ENCODE measurements at places on chromosomes 2 and 18. TPM values are rescaled to one million over a fixed set of nuclear protein-coding genes. Genes with fewer than 3 reads are reported as not detected.

GRCh38 chr2:62217421-62217820 is 21.5 kb downstream of the B3GNT2 start:
- no peak for DNase-seq

- DNase-seq = no peak
Measured at GRCh38 chr2:96498021-96498431, 7.1 kb downstream of the NEURL3 start.

Gene ROCK2
- 21.9 TPM for total RNA-seq

Gene UGT1A4
- total RNA-seq = not detected

DNA sequence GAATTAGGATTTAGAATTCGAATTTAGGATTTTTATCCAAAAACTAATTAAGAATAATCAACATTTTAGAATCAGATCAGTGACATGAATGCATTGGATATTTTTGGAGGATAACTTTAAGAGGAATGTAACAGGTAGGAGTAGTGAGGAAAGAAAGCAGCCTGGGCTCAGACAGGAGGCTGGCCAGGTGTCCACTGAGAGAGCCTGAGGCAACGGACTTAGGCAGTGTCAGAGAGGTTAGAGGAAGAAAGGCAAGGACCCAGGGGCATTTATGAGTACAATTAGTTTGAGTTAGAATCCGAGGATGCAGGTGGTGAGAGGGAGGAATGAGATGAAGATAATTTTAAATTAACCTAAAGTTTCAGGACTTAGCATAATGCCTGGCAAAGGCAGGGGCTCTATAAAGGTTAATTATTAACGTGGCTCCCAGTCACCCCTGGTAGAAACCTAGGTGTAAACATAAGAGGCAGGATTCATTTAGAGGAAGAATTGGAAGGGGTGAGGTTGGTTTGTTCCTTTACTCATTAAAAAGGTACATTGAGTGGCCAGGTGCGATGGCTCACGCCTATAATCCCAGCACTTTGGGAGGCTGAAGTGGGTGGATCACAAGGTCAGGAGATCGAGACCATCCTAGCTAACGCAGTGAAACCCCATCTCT is 507.1 kb downstream of the TMEM182 start:
- DNase-seq = no peak

Gene PAIP2B
- 1.5 TPM for total RNA-seq

- DNase-seq = no peak
Measured at GRCh38 chr2:156319811-156320485, 12.6 kb downstream of the NR4A2 start.

Gene REG1A
- not detected for total RNA-seq

All from SK-MEL-5 (cell line).